ENCODE measurements at places on chromosomes 7 and 10. TPM values are rescaled to one million over a fixed set of nuclear protein-coding genes. Genes with fewer than 3 reads are reported as not detected.

The NANOS1 gene
- 1.9 TPM for total RNA-seq

The BRAF gene
- 30.7 TPM for total RNA-seq

The SPAM1 gene
- not detected for total RNA-seq

The AEBP1 gene
- 148 TPM for total RNA-seq

The LIPF gene
- not detected for total RNA-seq

The NODAL gene
- not detected for total RNA-seq

The HTR5A gene
- total RNA-seq, result not detected

The GPR15LG gene
- not detected for total RNA-seq

The CPA4 gene
- 90.2 TPM for total RNA-seq

The PTPRZ1 gene
- total RNA-seq, result 0.43 TPM

The GIMAP8 gene
- under 0.01 TPM for total RNA-seq

The NFE2L3 gene
- total RNA-seq, result 6.9 TPM

All from fibroblast of villous mesenchyme (primary cell).